Common myeloid progenitor, CD34-positive (primary cell): ENCODE measurements at places on chromosomes 1 and 21.
A peak's percentile ranks its signal among the peaks of the same experiment; 100 is the strongest.

GRCh38 chr1:153250166-153250565 is 9.3 kb upstream of the LORICRIN start:
- no peak for DNase-seq

GRCh38 chr1:55860326-55860725 is 645.2 kb upstream of the USP24 start:
- no peak for DNase-seq

DNA sequence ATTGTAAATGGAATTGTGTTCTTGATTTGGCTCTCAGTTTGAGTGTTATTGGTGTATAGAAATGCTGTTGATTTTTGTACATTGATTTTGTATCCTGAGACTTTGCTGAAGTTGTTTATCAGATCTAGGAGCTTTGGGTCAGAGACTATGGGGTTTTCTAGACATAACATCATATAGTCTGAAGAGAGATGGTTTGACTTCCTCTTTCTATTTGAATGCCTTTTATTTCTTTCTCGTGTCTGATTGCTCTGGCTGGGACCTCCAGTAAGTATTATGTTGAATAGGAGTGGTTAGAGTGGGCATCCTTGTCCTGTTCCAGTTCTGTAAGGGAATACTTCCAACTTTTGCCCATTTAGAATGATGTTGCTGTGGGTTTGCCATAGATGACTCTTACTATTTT is 39.1 kb upstream of the ANGPTL1 start:
- no peak for DNase-seq

DNA sequence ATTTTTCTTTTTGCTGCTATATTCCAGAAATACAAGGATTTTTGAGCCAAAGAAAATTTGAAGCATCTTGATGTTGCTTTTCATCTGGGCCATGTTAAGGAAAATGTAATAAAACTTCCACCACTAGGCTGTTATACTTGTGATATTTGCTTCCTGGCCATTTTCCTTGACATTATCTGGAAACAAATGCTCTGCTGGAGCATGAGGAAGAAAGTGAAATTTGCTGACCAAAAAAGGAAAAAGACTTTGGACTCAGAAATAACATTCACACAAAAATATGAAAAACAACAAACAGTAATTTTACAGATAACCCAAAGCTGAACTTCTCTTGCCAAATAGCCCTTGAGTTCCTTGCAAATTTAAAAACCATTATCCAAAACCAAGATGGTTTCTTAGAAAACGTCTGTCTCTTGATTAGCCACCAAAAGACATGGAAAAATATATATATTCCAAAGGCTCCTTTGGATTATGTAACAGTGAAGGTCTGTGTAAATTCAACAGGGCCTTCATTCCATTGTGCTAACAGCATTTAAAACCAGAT is 344.5 kb downstream of the LMX1A start:
- DNase-seq, result no peak

DNA sequence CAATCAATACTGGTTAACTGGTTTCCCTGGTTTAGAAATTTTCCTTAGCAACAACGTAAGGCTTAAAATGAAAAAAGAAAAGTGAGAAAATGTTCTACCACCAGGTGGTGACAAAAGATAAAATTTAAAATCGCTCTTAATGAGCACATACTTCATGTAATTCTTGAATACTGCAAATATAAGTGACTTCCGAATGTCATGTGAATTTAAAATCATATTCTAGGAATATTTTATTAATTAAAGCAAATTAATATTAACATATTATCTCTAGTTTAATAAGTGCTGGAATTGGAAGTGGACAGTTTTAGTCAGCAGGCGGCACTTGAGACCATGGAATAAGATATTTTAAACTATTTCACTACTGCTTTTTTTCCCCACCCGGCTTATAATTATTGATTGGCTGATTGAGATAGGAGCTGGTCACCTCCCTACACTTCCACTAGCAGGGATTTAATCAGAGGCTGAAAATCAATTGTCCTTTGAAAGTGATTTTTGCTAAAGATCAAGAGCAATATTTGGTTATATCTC is 5.0 kb upstream of the ADAMTS1 start:
- DNase-seq, result peak; percentile 72

DNA sequence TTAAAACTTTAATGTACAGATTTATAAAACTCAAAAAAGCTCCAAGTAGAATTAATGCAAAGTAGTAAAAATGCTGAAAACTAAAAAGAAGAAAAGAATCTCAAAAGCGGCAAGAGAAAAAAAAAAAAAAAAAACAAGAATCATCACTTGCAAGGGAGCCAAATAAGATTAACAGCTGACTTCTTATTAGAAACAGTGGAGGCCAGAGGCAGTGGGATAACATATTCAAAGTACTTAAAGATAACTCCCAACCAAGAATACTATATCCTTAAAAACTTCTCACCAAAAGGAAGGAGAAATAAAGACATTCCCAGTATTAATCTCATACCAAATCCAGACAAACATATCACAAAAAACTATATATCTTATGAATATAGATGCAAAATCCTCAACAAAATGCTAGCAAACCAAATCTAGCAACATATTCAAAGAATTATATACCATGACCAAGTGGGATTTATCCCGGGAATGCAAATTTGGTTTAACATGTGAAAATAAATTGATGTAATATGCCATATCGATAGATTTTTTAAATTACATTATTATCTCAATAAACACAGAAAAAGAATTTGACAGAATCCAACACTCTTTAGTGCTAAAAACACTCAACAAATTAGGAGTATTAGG is 62.7 kb downstream of the CAMK2N1 start:
- DNase-seq, result no peak

GRCh38 chr1:112524986-112525385 is 16.2 kb downstream of the WNT2B start:
- DNase-seq, result no peak

GRCh38 chr1:247905181-247905580 is 9.8 kb downstream of the OR2W3 start:
- DNase-seq, result no peak

GRCh38 chr1:99481391-99481996 is 164.4 kb upstream of the PALMD start:
- peak; percentile 68 for DNase-seq

DNA sequence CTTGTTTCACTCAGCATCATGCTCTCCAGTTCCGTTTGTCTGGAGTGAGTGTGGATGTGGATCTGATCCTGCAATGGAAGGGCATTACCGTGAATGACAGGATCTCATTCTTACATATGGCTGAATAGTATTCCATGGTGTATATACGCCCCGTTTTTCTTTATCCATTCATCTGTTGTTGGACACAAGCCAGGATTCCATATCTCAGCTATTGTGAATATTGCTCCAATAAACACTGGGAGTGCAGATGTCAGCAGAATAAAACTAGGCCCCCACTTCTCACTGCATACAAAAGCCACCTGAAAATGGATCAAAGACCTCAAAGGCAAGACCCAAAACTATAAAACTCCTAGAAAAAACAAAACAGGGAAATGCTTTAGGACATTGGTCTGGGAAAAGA is 120.3 kb upstream of the TMPRSS2 start:
- DNase-seq, result no peak

DNA sequence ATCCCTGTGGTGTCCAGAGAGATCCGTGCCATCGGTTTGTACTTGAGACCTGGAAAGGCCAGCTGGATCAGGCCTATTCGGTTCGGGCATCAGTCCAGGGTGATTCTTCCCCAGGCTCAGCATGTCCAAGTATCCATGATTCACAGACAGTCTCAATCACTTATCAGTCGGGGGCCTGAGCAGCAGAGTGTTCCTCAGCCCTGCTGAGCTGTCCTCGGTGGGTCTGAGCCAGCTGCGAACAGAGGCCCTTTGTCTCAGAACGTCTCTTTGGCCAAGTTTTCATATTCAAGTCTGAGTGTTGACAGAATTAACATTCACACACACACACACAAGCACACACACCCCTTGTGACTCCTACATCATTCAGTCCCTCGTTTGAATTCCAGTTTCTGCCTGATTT is 33.4 kb upstream of the OSBPL9 start:
- no peak for DNase-seq

- peak; percentile 24 for DNase-seq
Observed at GRCh38 chr1:219927956-219928790, at the start of gene SLC30A10. Gene SLC30A10, minus strand, starts transcription at chr1:219928557. Its CDS starts 117 bp downstream, at chr1:219928440.

- DNase-seq, result no peak
Observed at GRCh38 chr1:184745110-184745509, 9.5 kb downstream of the EDEM3 start.

- no peak for DNase-seq
Observed at GRCh38 chr1:64215576-64215975, 12.2 kb downstream of the UBE2U start.

GRCh38 chr1:8077120-8077573 is 51.0 kb upstream of the ERRFI1 start:
- no peak for DNase-seq

- DNase-seq, result no peak
Observed at GRCh38 chr1:18554597-18554996, 73.9 kb downstream of the KLHDC7A start.

DNA sequence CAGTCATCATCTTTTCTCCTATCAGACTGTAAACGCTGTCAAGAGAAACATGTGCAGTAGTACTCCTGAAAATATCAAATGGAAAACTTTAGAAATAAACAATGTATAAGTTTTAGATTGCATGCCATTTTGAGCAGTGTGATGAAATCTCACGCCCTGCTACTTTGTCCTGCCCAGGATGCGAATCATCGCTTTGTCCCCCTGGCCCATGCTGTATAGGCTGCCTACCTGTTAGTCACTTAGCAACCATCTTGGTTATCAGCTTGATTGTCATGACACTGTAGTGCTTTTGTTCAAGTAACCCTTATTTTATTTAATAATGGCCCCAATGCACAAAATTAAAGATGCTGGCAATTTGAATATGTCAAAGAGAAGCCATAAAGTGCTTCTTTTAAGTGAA is 363.0 kb downstream of the ZP4 start:
- DNase-seq, result no peak

DNA sequence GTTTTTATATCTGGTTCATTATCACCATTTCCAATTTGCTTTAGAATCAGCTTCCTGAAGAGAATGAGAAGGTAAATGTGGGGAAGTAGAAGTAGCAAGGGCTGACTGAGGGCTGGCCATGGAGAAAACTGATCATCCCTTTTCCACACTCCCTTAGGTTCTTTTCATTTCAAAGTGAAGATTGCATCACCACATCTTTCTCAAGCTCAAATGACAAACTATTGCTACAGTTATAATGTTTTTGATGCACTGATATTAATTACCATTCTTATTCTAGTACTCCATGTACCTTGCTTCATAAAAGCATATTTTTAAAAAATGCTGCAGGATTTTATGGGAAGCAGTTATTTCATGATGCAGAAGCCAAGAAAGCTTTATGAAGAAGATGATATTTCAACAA is 7.9 kb upstream of the AK5 start:
- DNase-seq, result no peak

GRCh38 chr21:31011412-31011811 is 26.9 kb downstream of the KRTAP19-8 start:
- DNase-seq, result no peak

DNA sequence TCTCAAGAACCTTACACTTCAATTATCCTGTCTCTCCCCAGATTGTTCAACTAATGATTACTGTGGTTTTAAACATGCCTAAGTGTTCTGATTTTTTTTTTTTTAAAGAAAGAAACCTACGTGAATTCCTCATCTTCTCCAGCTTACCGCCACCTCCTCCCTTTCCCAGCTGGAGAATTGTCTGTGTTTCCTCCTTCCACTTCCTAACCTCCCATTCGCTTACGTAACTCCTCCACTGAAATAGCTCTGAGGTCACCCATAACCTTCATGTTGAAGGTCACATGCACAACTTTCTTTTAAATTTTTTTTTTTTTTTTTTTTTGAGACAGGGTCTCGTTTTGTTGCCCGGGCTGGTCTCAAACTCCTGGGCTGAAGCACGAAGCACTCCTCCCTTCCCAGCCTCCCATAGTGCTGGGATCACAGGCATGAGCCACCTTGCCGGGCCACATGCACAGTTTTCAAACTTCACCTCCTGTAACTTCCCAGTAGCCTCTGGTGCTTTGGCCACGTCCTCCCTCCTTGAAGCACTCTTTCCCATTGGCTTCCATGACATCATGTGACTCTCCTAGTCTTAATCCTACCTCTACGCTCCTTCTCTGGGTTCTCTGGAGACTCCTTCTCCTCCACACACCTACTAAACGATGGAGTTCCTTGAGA is 9.8 kb upstream of the CAPZB start:
- DNase-seq, result no peak

DNA sequence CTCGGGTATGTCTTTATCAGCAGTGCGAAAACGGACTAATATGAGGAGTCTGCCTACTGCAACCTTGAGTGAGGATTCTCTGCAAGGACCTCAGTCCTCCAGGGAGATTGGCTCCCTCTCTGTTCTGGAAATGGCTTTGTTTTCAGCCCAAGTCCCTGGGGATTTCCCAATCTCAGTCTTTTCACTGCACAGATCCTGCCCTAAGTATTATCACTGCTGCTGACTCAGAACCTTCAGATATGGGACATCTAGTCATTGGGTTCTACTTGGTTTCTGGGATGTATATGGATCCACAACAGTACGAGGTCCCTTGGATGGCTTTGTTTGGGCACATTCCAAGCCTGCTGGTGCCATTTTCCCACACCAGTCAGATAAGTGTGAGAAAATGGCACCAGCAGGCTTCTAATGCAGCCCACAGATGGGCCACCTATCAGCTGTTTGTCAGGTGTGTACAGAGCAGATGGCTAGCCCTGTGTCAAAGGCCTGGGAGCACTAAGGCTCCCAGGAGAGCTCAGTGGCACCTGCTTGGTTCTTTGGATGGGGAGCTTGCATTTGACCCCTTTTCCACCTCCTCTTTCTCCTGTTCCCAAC is 27.4 kb downstream of the ELF3 start:
- DNase-seq, result no peak

GRCh38 chr1:52400131-52400530 is 4.1 kb downstream of the ORC1 start:
- DNase-seq, result no peak

- no peak for DNase-seq
Observed at GRCh38 chr1:150535511-150536287, 13.5 kb upstream of the ADAMTSL4 start.

DNA sequence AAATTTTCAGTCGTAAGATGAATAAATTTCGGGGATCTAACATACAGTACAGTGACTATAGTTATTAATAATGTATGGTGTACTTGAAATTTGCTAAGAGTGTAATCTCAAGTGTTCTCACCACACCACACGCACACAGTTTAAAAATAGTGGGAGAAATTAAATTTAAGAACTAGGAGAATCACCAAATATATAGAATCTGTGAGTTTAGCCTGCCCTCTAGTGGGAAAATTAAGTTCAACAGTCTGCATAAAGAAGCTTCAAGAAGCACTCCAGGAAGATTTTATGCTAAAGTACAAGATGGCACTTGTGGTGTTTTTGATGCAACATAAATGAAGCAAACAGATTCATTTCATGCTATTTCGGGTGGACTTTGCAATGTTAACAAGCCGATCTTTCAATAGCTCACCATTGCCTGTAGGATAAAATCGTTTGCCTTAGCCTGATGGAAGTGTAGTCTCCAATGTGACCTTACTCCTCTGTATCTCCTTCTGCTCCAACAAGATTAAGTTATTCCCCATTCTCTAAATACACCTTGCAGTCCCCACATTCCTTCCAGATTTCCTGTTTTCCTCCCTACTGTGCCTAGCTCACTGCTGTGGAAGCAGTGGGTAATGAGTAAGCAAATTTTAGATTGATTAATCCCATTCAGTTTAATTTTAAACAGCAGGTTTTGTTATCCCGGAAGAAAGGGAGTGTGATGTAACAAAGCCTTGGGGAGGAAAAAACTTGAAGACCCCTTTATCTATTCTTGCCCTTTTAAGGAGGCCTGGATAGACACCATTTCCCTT is 8.7 kb upstream of the PIK3C2B start:
- peak; percentile 91 for DNase-seq
